ENCODE measurements at places on chromosomes 5 and 9.
A peak's percentile ranks its signal among the peaks of the same experiment; 100 is the strongest.

DNA sequence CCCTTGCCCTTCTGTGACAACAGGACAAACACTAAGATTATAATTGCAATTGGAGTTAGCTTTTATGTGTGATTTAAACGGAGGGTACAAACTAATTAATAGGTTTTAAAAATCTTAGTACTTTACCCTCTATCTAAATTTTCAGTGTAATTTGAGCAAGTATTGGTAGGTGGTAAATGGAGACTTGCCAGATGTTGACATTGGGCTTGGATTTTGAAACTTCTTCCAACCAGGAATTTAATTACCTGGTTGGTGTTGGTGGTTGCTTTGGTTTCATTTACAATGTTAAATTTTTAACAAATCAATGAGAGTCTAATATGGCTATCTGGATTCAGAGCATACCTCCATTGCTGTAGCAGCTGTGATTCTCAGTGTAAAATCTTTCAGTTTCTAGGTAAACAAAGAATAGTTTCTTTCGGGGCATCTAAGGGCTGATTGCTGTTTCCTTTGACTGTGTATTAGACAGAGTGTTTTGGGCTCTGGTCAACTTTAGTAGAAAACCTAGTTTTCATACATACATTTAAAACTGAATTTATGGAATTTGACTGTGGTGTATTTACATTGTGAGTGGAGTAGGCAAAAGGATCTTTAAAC lies 1.9 kb downstream of the DAPK1 start:
- peak; percentile 57 for DNase-seq

- no peak for DNase-seq
Measured at GRCh38 chr9:93436655-93437407, 14.7 kb upstream of the FAM120A start.

DNA sequence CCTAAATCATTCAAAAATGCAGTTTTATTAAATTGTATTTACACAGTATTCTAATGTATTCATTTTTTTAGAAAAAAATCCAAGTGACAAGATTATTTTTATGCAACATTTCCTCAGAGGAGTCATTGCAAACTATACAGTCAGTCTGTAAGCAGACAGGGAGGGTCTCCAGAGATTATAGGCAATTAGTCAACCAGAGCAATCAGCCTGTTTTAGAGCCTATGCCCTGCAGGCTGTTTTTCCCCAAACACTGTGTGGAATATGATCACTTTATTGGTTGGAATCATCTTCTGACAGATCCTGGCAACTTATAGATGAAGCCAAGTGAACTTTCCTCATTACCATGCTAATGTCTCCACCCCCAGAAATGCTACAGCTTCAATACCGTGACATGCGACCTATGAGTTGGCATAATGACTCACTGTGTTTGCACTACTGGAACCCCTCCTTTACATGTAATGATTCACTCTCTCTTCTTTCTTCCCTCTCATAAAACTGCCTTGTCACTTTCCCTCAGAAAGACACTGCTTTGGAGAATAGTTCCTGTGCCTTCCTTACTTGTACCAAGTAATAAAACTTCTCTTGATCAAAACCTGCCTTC lies 577.7 kb upstream of the FTMT start:
- no peak for DNase-seq

DNA sequence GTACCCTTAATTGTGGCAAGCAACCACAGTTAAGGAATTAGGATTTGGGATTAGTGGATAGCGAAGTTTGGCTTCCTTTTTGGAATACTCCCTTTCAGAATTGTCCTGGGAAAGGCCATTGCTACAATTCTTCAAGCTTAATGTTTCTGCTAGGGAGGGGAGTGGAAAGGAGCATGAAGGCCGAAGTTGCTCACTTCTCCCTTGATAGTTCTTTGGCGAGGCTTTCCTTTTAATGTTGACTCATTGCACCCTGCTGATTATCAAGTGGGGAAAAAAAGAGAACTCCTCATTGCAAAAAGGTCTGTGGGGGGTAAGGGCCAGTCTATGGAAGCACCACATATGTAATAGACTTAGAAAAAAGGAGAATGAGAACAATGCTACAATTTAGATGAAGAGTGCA lies 30.7 kb downstream of the GRIN3A start:
- no peak for DNase-seq

GRCh38 chr9:131585375-131585774 lies 40.1 kb downstream of the PRRT1B start:
- DNase-seq = no peak

GRCh38 chr5:1555011-1555807 lies 31.4 kb upstream of the LPCAT1 start:
- peak; percentile 40 for DNase-seq

- no peak for DNase-seq
Measured at GRCh38 chr5:6739603-6740002, 26.4 kb downstream of the TENT4A start.

GRCh38 chr5:98816582-98817222 lies 43.2 kb downstream of the RGMB start:
- no peak for DNase-seq

DNA sequence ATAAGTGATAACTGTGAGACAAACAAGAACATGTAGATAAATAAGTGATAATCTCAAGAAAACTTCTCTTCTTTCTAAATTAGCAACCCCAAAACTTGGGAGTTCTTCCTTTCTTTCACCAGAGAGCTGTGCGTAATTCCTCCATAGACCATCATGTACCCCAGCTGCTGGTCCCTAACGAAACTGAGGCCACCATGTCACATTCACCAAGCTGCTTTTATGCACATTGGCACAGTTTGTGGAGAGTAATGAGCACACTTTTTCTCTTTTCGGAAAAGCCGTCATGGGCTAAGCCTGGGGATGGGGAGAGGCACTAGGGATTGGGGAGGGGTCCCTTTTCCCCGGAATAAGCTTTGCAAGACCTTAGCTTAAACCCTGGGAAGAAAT lies 561.4 kb downstream of the BNC2 start:
- DNase-seq = no peak

DNA sequence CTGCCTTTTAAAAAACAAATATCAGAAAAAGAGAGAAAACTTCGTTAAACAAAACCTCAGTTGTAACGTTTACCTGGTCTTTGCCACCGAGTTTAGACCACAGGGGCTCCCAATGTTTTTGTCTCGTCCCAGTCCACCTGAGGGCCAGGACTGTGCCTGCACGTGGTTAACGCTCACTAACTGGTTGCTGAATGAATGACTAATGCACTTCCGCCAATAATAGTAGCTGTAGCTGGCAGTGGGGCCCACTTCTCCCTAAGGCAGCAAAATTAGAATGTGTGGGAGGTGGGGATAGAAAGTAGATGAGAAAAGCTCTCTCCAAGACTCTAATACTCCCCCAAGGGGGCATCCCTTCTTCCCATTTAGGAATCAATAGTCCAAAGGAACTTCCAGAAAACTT lies 29.1 kb upstream of the MED27 start:
- no peak for DNase-seq

DNA sequence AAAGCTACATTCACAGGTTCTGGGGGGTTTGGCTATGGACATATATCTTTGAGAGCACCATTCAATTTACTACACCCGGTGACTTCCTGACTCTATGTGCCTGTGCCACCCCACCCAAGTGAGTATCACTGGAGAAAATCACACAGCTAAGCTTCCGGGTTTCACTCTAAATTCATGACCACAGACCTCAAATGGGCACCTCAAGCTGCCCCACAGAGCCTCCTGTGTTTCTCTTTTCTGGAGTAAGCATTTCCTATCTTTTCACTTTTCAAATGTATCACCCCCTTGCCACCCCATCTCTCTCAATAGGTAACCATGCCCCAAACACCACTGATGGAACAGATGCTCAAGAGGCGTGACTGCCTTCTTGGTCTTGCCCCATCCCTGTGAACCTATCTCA lies 49.2 kb upstream of the NEK6 start:
- DNase-seq = no peak

DNA sequence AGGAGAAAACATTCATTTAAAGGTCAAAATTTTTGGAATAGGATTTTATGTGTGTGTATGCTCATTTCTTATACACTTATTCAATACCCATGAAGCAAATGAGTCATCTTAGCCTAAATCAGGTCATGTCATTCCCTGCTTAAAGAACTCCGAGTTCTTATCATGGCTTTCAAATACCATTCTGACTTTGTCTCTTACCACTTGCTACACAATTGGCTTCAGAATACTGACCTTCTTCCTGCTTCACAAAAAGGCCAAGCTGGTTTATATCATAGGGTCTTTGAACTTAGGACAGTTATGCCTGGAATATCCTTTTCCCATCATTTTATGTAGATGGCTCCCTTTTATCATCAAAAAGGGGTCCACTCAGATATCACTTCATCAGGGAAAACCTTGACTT lies 652.2 kb upstream of the WWC1 start:
- DNase-seq = no peak

GRCh38 chr9:3028535-3028934 lies 184.6 kb upstream of the PUM3 start:
- no peak for DNase-seq

GRCh38 chr5:16152601-16153568 lies 26.7 kb downstream of the MARCHF11 start:
- no peak for DNase-seq

DNA sequence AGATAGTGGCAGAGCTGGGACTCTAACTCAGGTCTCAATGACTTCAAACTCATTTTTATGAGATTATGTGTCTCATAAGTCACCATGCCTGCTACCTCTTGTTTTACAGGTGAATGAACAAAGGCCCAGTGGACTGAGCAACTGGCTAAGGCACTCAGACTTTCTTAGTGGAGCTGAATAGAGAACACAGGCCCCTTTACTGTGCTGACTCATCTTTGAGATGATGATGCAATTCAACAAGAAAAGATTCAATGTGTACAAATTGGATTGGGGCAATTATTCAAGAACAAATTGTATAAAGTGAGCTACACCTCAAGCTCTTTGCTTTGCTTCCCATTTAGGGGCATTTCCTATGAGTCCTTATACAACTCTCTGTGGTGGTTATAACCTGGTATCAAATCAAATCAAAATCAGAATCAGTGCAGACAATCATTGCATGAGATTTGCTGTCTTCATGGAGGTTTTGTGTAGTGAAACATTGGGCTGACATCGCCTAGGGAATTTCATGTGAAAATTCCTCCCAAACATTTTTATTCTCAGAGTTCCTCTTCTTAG lies 84.3 kb upstream of the PPP2R2B start:
- DNase-seq = no peak

DNA sequence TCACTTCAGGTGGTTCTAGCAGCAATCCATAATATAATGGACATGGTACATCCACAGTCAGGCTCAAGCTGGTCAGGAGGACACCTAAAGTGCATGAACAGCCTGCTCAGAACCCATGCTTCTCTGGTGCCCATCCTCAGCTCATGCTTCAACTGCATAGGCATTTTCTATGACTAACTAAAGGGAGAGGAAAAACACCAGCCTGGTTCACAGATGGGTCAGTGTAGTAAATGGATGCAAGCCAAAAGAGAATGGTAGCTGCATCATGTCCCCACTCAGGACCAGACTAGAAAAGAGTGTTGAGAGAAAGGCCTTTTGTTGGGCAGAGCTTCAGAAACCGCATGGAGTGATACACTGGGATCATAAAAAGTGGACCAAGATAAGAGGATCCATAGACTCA lies 556.6 kb downstream of the TLE1 start:
- DNase-seq = no peak

- no peak for DNase-seq
Measured at GRCh38 chr5:148969291-148969690, 93.6 kb downstream of the SH3TC2 start.

DNA sequence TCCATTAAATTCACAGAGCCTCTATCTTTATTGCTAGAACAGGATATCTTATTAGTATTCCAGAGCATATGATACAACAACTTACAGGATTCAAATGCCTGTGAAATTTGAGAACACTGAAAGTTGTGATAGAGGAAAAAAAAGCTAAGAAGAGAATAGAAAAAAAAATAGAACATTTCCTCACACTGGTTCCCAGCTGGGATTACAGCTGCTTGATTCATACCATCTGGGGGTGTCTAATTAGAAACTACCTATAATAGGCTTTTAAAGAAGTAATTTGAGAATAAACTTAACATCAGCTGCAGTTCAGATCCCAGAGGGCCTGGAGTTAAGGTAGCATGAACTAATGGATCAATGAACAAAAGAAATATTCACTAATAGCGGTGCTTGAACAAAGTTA lies 922.0 kb downstream of the CDH12 start:
- no peak for DNase-seq

- DNase-seq = no peak
Measured at GRCh38 chr5:166341740-166342337, 1949.6 kb upstream of the WWC1 start.

- no peak for DNase-seq
Measured at GRCh38 chr5:82808960-82809359, 268.2 kb downstream of the TMEM167A start.

DNA sequence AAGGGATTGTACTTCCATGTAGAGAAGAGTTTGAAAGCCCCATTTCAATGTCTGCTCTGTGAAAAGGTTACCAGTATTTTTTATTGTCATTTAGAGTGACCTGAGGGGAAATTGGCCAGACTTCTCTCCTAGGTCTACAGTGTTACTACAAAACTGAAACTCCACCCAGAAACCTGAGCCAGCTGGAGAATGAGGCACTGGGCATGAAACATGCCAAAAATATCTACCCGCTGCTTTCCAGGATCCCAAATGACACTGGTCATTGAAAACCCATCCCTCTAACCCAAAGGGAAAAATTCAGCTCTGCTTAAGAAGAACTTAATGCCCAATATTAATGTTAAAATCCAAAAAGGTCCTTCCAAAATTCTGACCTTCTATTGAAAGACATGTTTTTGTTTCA lies 99.2 kb upstream of the TRIM32 start:
- no peak for DNase-seq

- no peak for DNase-seq
Measured at GRCh38 chr5:67021031-67021430, 175.6 kb downstream of the CD180 start.

DNA sequence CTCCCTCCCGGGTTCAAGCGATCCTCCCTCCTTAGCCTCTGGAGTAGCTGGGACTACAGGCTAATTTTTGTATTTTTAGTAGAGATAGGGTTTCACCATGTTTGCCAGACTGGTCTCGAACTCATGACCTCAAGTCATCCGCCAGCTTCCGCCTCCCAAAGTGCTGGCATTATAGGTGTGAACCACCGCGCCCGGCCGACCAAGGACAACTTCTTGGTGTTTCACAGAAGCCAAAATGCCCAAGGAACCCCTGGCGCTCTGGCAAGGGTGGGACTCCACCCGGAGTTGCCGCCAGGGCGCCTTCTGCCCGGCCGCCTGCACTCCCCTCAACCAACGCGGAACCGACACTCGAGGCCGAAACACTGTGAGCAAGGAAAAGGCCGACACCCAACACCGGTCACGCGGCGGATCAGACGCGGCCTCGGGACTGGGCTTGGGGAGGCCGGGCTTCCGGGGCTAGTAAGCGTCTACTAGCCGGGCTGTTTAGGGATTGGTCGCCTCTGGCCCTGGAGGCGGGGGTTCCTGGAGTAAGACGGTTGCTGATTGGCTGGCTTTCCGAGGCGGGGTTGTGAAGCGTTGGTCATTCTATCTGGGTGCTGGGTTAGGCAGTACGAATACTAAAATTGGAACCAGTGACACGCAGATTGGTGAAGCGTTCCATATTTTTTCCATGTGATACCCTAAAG lies 7.7 kb upstream of the CFAP157 start:
- DNase-seq = peak; percentile 93

DNA sequence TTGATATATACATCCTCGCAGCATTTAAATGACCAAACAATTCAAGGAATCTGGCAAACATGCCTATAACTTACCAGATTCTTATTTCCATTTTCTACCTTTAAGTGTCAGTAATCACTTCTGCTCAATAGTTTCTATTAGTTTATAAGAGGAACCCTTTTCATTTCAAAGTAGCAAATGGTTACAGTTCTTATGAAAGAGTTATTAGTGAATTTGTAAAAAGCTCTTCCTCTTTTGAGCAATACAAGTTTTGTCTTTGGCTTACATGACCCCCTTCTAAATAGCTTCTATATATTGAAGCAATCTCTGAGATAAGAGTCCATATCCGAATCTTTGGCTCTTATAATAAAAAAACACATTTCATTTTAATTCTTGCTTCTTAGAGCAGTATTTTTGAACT lies 42.0 kb downstream of the ELL2 start:
- DNase-seq = no peak

All from GM13977 (cell line).